ENCODE measurements at places on chromosomes 7 and 10.
A peak's percentile ranks its signal among the peaks of the same experiment; 100 is the strongest.

DNA sequence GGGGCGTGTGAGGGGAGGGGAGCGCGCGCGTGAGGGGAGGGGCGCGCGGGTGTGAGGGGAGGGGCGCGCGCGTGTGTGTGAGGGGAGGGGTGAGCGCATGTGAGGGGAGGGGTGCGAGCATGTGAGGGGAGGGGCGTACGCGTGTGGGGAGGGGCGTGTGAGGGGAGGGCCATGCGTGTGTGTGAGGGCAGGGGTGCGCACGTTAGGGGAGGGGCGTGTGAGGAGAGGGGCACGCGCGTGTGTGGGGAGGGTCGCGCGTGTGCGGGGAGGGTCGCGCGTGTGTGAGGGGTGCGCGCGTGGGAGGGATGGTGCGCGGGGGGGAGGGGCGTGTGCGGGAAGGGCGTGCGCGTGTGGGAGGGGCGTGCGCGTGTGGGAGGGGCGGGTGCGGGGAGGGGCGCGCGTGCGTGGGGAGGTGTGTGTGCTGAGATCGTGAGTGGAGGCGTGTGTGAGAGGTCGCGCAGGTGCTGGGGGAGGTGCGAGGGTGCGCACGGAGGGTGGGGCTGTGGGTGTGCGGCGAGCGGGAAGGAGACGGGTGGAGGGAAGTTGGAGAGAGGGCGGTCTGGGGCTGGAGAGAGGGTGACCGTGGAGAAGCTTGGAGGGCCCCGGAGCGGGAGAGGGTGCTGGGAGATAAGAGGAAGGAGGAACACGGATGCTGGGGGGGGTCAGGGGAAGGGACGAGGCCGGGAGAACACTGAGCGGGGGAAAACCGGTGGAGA is 19.7 kb downstream of the MXI1 start:
- no peaks in the 10 kb centered on the region for H3K36me3 ChIP-seq
- H3K27me3 ChIP-seq = no peaks in the 10 kb centered on the region
- peak; percentile 59 for DNase-seq
- H3K4me1 ChIP-seq = peaks cover 2% of the 10 kb centered on the region

DNA sequence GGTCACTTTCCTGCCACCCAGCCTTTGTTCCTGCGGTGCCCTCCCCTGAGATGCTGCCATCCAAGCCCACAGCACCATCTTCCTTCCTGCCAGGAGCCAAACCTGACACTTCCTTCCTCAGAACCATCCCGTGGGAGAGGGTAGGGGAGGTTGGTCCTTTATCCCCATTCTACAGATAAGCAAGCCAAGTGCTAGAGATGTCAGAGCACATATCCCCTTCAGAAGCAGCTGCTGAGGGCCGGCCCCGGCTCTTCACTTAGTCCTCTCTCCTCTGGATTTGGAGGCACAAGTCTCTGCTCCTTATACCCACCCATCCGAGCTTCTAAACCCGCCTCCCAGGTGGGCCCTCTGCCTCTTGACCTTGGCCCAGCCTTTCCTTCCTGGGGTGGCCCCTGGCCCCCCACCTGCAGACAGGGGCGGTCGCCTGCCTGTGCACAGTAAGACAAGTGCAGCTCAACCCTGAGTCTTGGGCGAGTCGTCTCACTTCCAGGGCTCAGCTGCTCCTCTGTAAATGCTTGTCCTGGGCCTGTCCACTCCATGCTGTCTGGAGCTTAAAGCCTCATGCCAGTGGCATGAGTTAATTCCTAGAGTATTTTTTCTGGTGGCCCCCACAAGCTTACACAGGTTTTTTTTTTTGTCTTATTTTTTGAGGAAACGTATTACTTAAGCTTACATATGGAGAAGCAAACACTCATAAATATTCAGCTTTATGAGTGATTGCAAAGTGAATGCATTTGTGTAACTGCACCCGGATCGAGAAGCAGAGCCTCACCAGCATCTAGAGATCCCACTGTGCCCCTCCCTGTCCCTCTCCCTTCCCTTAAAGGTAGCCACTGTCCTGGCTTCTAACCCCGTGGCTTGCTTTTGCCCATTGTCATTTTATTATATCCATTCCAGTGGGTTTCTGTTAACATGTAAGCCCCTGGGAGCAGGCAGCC is 125.1 kb downstream of the CDH23 start:
- no peaks in the 10 kb centered on the region for H3K27me3 ChIP-seq
- H3K4me3 ChIP-seq = no peak overlapping the region
- H3K36me3 ChIP-seq = no peaks in the 10 kb centered on the region
- DNase-seq = no peak
- H3K4me1 ChIP-seq = no peaks in the 10 kb centered on the region

GRCh38 chr10:8054494-8055407 is at the start of gene GATA3:
GATA3 (plus strand) TSS chr10:8054688; CDS start chr10:8055656, 968 bp downstream.
- H3K27ac ChIP-seq = peak within 1 kb of the TSS; percentile 66
- H3K4me3 ChIP-seq = peak within 1 kb of the TSS; percentile 34
- H3K27me3 ChIP-seq = no peaks in the 10 kb centered on the region
- H3K36me3 ChIP-seq = peaks cover 3% of the 10 kb centered on the region
- H3K4me1 ChIP-seq = peaks cover 17% of the 10 kb centered on the region
- peak; percentile 97 for DNase-seq

DNA sequence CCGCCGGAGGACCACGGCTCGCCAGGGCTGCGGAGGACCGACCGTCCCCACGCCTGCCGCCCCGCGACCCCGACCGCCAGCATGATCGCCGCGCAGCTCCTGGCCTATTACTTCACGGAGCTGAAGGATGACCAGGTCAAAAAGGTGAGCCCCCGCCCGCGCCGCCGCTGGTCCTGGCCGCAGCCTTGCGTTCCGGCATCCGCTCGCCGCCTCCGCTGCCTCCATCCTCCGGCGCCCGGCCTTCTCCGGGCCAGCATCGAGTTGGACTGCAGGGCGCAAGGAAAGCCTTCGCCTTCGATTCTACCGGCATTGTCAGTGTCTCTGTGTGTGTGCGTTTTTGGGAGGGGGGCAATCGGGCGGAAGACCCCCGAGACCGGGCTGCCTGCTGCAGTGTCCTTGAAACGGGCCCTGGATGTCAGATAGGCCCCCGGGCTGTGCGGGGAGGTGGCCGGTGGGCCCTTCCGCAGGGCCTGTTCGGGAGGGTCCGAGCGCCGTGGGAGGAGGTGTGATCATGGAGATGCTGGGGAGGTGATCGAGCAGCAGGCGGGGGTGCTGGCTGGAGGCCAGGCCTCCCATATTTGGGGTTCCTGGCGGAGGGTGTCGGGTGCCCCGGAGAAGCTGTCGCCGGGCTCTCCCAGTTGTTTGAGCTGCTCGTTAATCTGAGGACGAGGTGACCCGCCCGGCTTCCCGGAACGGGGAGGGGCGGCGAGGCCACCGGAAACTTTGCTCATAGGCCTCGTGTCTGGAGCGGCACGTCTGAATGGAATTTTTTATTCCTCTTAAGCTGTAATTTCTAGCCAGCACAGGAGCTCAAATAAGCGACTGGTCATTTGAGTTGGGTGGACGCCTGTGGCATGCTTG is 40.8 kb downstream of the HK1 start:
- no peaks in the 10 kb centered on the region for H3K36me3 ChIP-seq
- DNase-seq = no peak
- H3K27me3 ChIP-seq = no peaks in the 10 kb centered on the region
- peaks cover 35% of the 10 kb centered on the region for H3K4me1 ChIP-seq
- peak overlapping the region; percentile 79 for H3K27ac ChIP-seq

- H3K4me3 ChIP-seq = no peak overlapping the region
- no peaks in the 10 kb centered on the region for H3K27me3 ChIP-seq
- peak; percentile 76 for DNase-seq
- H3K4me1 ChIP-seq = no peaks in the 10 kb centered on the region
These were observed 64.1 kb downstream of the C10orf67 start for GRCh38 chr10:23280419-23281043.

GRCh38 chr10:14547816-14548215 is 217.1 kb upstream of the FRMD4A start:
- no peak overlapping the region for H3K27ac ChIP-seq
- DNase-seq = peak; percentile 72
- no peak overlapping the region for H3K4me3 ChIP-seq

DNA sequence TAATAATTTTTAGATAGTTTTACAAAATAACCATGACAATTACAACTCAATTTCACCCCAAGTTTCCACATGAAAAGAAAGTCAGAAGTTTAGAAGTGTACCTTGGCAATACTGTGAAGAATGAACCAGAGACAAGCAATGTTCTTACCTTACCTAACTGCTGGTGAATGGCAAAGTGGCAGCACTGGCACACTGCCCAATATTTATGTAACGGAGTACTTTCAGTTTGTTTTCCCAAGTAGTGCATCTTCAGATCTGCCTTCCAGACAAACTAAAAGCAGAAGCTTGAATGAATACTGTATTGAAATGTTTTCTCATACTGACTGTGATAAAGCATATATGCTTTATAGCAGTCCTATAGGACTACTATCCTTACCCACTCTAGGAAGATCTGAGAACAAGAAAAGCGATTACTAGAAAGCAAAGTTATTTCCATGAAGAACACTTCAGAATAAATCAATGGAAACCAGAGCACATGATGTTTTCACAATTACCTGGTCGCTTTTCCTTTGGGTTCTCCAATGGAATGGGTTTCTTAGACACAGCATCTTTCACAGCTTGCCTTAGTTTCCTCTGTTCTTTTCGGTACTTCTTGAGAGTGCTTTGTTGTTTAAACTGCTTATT is 1.5 kb downstream of the NOC3L start:
- no peak overlapping the region for H3K4me3 ChIP-seq
- no peak for DNase-seq
- H3K27me3 ChIP-seq = no peaks in the 10 kb centered on the region
- peaks cover 2% of the 10 kb centered on the region for H3K4me1 ChIP-seq

DNA sequence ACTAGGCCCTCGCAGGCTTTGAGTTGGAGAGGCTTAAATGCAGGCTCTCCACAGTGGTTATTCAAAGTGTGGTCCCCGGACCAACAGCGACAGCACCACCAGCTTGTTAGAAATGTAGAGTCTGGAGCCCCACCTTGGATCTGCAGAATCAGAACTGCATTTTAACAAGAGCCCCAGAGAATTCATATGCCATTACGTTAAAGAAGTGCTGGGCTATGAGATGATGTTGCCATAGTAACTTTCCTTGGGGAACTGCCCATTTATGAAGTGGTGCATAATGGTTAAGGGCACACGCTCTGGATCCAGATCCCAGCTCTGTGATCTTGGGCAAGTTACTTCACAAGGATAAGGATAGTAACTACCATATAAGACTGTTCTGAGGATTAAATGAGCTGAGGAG is 48.9 kb downstream of the ZCCHC24 start:
- peaks cover 7% of the 10 kb centered on the region for H3K4me1 ChIP-seq
- no peak for DNase-seq
- H3K27me3 ChIP-seq = no peaks in the 10 kb centered on the region
- H3K36me3 ChIP-seq = no peaks in the 10 kb centered on the region
- no peak overlapping the region for H3K4me3 ChIP-seq

DNA sequence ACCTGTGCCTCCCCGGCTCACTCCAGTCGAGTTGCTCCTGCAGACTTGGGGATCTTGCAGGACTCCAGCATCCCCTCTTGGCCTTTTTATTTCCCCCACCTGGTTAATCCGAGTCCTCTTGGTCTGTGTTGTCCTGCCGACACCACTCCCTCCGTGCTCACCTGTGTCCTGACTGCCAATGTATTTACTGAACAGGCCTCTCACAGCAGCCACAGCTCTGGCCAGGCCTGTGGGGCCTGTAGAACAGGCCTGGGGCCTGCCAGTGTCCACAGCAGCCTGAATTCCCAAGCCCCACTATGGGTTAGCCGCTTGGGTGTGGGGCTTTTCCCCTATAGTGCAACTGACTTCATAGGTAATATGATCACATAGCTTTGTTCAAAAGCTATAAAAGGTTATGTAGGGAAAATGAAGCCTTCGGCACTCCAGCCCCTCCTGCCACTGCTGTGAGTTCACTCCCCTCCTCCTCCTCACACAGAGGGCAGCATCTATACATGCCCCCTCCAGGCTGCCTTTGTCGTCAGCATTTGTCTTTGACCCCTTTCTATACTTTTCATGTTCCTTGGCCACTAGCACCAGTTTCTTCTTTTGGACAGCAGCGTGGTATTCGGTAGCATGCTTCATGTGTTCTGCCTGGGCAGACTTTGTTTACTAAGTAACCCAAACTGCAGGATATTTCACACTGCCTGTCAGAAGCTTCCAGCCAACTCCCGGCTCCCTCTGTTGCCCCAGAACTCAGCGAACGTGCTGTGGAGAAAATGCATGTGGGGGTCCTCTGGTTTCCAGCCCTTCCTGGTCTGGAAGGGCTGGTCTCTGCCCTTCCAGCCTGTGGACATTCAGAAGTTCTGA is 46.1 kb downstream of the ZNF467 start:
- H3K27ac ChIP-seq = no peak overlapping the region
- peaks cover 1% of the 10 kb centered on the region for H3K36me3 ChIP-seq
- no peak for DNase-seq
- no peak overlapping the region for H3K4me3 ChIP-seq
- no peaks in the 10 kb centered on the region for H3K27me3 ChIP-seq
- no peaks in the 10 kb centered on the region for H3K4me1 ChIP-seq

GRCh38 chr10:90175161-90175681 is 473.8 kb downstream of the KIF20B start:
- DNase-seq = no peak
- H3K27me3 ChIP-seq = no peaks in the 10 kb centered on the region
- no peaks in the 10 kb centered on the region for H3K36me3 ChIP-seq
- H3K27ac ChIP-seq = no peak overlapping the region
- no peak overlapping the region for H3K4me3 ChIP-seq
- no peaks in the 10 kb centered on the region for H3K4me1 ChIP-seq

- no peak overlapping the region for H3K4me3 ChIP-seq
- peaks cover 6% of the 10 kb centered on the region for H3K27me3 ChIP-seq
- H3K36me3 ChIP-seq = no peaks in the 10 kb centered on the region
- H3K27ac ChIP-seq = no peak overlapping the region
- H3K4me1 ChIP-seq = peaks cover 3% of the 10 kb centered on the region
These were observed 4.2 kb upstream of the IGFBP1 start for GRCh38 chr7:45884136-45884535.

DNA sequence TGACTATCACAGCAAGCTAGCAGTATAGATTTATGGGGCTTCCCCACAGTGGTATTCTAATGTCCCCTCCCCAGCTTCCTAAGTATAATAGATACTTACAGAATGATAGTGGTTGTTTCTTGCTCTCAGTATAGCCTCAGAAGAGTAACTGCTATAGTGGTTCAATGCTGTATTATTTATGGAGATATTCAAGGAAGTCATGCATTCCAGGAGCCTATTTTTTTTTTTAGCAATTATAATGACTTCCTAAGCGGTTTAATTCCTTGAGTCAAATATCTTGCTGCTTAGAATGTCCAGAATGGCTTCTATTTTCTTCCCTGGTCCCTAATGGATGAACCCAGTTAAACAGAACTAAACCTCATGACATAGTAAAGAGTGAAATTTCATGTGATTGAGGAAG is 451.5 kb upstream of the SEMA3D start:
- no peaks in the 10 kb centered on the region for H3K36me3 ChIP-seq
- H3K27ac ChIP-seq = no peak overlapping the region
- no peak overlapping the region for H3K4me3 ChIP-seq
- DNase-seq = no peak
- H3K4me1 ChIP-seq = no peaks in the 10 kb centered on the region
- H3K27me3 ChIP-seq = no peaks in the 10 kb centered on the region

DNA sequence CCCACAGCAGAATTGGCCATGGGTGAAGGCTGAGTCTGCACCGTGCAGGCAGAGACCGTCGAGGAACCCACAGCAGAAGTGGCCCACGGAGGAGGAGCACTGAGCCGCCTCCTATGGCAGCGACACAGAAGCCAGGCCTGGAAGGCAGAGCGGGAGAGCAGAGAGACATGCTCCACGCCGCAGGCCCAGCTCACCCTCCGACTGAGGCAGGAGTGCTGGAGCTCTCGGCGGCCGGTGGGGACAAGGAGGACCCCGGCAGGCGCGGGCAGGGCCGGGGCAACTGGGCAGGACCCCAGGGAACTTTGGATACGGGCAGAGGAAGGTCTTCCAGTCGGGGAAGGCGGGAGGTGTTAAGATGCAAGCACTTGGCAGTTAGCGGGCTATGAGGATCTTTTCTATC is 420.4 kb downstream of the DNAJB6 start:
- no peaks in the 10 kb centered on the region for H3K27me3 ChIP-seq
- H3K4me1 ChIP-seq = no peaks in the 10 kb centered on the region
- no peak for DNase-seq
- H3K36me3 ChIP-seq = no peaks in the 10 kb centered on the region

All from mesendoderm (in vitro differentiated cells).